Inflammatory macrophage treated with lipopolysaccharide for 4 hours (primary cell): ENCODE measurements at places on chromosomes 1 and 21.

DNA sequence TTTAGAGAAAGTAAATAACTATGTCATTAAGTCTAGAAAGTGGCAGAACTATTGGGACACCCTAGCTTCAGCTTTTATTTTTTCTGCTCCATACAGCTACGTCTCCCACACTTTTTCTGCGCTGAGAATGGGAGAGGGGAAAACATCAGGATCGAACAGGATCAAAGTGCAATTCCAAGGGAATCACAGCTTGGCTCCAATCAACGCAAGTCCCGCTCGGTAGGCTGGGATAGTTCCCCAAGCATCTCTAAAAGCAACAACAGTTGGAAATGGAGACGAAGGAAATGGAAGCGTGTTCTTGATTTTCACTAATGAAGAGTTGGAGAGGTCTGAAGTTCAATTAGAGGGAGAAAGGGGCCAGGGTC lies 536 bp downstream of the HMGCL start:
- DNase-seq: no peak

GRCh38 chr1:175207971-175208370 lies 15.4 kb upstream of the KIAA0040 start:
- no peak for DNase-seq

DNA sequence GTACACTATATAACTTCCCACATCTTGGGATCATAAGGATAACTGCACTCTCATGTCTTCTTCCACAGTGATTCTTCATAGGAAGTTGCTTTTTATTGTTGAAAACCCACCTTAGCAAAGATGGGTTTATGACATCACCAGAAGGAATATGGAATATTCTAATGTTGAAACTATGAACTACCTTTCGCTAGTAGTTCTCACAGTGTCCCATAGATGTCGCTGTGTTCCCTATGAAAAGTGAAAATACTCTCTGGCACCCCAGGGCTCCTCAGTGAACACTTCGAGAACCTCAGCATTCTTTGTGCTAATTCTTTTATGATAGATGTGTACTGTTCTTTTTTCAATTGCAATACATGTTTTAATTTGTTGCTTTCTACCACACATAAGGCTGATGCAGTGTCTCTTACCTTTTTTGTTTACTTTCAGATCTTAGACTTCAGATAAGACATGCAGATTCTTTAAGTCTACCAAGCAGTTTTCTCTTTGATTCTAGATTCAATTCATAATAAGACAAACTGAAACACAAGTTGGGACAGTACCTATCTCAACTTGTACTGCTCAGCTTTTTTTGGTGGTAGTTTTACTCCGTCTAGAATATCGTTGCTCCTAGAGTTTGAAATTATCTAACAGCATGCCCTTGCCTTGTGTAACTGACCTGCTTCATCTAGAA lies 90.8 kb downstream of the GTF2B start:
- DNase-seq: no peak

DNA sequence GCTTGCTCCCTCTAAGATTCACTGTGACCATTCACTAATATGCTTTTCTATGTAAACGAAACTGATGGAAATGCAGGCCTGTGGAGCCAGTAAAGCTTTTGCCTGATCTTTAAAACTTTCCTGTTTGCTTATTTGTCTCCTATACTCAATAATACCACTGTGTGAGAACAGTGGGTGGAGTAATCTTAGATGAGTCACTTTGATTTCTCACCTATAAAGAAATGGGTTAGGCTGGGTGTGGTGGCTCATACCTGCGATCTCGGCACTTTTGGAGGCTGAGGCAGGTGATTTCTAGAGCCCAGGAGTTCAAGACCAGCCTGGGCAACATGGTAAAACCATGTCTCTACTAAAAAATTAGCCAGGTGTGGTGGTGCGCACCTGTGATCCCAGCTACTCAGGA lies 70.8 kb downstream of the RWDD3 start:
- no peak for DNase-seq
